HT1080 (cell line): ENCODE measurements at places on chromosomes 3 and 15. TPM values are rescaled to one million over a fixed set of nuclear protein-coding genes. Genes with fewer than 3 reads are reported as not detected.

- DNase-seq = no peak
Observed at GRCh38 chr3:37330466-37330865, 156.1 kb upstream of the LRRFIP2 start.

GRCh38 chr15:90095521-90095959 lies 6.7 kb downstream of the IDH2 start:
- DNase-seq = no peak

GRCh38 chr3:184236636-184237035 lies 7.3 kb downstream of the VWA5B2 start:
- DNase-seq = no peak

- DNase-seq = peak; percentile 88
Observed at GRCh38 chr3:151816091-151816604, 2.2 kb downstream of the AADAC start.

KIF23 gene
- 63.0 and 64.9 TPM in 2 replicates for total RNA-seq

SV2B gene
- total RNA-seq = 0.10 TPM in 1 of 2 replicates, not detected in the other

DNA sequence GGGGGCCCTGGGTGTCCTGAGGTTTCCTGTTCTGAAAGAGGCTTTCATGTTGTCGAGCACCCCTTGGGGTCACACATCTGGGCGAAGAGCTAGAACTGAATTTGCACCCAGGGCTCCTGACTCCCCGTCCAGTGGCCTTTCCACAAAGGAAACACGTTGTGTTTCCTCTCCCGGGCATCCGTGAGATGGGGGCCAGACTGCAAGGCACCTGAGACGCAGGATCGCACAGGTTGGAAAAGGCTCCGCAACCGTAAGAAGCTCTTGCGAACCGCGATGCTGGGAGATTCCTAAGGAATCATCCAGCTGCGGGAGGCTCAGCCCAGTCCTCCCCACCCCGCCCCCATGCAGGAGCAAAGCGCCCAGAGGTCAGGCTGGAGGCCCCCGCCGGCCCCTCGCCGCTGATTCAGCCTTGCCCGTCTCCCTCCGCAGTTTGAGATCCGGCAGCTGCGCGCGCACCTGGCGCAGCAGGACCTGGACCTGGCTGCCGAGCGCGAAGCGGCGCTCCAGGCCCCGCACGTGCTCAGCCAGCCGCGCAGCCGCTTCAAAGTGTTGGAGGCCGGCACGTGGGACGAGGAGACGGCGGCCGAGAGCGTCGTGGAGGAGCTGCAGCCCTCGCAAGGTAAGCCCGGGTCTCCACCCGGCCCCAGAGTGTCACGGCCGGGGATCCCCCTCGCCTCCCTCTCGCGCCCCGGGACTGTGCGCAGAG lies 119.6 kb downstream of the ETFA start:
- DNase-seq = no peak

DNA sequence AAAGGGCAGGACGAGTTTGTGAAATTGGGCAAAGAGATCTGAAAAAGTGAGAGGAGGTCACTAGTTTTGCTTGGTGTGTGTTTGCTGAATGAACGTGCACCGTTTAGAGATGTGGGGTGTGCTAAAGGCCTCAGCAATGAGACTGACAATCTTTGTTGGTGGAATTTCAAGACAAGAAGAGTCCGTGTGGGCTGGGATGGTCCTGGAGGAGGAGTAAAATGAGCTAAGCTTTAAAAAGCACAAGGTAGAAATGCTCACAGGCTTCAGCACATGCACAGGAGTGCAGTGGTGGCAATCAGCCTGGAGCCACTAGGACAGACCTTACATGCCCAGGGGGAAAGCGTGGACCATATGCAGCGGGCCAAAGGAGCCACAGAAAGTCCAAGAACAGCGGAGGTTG lies 1.5 kb upstream of the CPLX3 start:
- no peak for DNase-seq

- DNase-seq = peak; percentile 28
Observed at GRCh38 chr3:9192248-9193025, 57.0 kb downstream of the SRGAP3 start.
